Ecto neural progenitor cell (in vitro differentiated cells): ENCODE measurements at places on chromosomes 5 and 9.
A peak's percentile ranks its signal among the peaks of the same experiment; 100 is the strongest.

DNA sequence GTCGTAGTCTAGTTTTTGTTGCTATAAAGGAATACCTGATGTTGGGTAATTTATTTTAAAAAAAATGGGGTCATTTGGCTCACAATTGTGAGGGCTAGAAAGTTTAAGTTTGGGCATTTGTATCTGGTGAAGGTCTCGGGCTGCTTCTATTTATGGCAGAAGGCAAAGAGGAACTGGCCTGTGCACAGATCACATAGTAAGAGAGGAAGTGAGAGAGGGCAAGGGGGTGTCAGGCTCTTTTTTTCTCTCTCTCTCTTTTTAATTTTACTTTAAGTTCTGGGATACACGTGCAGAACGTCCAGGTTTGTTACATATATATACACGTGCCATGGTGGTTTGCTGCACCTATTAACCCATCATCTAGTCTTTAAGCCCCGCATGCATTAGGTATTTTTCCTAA is 453.3 kb downstream of the DIRAS2 start:
- no peak for DNase-seq

DNA sequence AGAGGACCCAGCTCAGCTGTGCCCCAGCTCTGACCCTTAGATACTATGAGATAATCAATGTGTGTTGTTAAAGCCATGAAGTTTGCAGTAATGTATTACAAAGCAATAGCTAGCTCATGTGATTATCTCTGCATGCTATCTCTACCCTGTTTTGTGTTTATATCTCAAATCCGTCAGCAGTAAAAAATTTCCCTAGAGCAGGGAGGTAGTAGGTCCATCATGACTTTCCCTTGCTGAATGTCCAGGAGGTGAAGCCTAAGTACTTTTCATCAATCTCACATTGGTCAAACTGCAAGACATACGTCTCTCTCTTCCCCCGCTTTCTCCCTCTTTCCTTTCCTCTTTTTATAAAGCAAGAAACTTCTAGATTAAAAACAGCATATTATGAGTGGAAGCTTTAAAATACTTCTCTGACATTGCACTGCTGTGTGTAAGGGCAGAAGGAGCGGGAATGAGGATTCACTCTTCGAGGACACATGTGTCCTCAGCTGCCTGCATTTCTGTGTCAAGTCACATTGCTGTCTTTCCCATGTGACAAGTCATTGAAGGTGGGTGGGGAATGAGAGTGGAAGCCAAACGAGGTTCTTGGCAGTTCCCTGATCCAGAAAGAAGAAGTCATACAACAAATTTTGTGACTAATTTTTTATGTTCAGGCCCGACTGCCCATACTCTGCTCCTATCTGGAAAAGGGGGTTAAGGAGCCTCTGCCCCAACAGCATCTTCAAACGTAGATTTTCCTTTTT is 93.1 kb upstream of the RETREG1 start:
- DNase-seq = no peak

GRCh38 chr5:115842089-115842935 is 577 bp downstream of the AP3S1 start:
- DNase-seq = peak; percentile 85

- no peak for DNase-seq
Measured at GRCh38 chr5:82812575-82812974, 264.6 kb downstream of the TMEM167A start.

GRCh38 chr9:96304230-96304629 is 2.3 kb upstream of the HSD17B3 start:
- no peak for DNase-seq

DNA sequence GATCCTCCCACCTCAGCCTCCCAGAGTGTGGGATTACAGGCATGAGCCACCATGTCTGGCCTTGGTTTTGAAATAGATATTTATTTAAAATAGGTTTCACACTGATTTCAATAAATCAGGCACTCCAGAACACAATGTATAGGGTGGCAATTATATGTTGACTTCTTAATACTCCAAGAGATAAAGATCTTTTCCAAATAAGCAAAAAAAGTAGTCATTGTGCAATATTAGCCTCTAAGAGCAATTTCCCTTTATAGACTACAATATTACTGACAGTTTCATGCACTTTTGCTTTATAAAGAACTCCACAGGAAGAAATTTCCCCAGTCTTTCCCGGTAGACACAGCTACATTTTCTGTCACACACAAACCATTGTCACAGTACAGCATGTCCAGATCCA is 23.4 kb upstream of the RUFY1 start:
- DNase-seq = no peak

GRCh38 chr9:113548221-113549041 is 84.9 kb downstream of the RGS3 start:
- DNase-seq = no peak

GRCh38 chr5:30103052-30103451 is 1090.4 kb upstream of the CDH6 start:
- no peak for DNase-seq

DNA sequence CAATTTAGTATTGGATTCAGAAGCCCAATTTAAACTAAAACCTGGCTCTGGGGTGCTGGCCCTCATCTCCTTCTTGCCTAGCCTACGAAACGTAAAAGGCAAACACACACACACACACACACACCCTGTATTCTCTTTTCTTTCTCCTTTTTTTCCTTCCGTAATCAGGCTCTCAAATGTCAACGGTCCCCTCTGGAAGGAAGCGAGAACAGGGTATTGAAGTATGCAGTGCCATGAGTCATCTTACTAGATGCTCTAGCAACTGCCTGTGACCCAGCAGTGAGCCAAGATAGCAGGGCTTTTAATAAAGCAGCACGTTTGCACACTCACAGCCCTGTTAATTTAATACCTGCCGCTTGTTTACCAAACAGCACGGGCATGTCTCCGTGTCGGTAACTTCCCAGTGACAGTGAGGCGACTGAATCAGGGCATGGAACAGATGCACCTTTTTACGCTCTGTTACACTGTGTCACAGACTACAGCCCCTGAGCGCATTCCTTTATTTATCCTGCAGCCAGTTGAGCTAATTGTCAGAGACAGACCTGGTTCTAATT is 243.8 kb downstream of the BNC2 start:
- peak; percentile 50 for DNase-seq

GRCh38 chr5:178271726-178272479 is 39.3 kb upstream of the PHYKPL start:
- no peak for DNase-seq

DNA sequence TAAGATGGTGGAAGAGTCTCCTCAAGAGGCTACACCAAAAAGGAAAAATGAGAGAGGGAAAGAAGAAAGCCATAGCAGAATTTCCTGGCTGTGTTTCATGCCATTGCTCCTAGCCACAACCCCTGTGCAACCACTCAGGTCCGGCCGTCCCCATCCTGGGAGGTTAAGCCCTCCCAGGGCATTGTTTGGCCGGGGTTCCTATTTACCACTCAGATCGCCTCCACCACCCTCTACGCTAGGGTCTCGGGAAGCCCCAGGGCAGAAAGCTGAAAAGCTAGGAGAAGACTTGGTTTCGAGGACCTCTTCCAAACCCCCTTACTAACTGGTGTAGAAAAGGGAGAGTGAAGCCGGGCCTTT is 715 bp downstream of the RC3H2 start:
- no peak for DNase-seq

GRCh38 chr9:2957656-2958200 is 113.8 kb upstream of the PUM3 start:
- DNase-seq = no peak

- peak; percentile 76 for DNase-seq
Measured at GRCh38 chr5:173328844-173329490, 753 bp upstream of the STC2 start.

DNA sequence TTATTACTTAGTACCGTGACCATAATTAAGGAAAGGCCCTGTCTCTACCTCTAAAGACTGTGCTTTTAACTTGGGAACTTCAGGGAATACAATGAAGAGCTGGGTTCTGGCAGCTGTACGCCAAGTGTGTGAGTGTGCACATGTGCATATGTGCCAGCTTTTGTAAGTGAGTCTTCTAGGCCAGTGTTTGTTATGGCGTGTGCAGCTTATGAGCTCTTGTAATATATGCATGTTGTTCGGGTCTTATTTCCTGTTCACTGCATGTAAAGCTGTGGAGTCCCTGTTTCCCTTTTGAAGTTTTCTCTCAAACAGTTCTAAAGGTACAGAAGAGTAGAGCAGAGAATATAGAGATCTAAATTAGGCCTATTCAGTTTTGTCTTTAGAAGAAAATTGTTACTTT is 30.5 kb downstream of the TGFBR1 start:
- no peak for DNase-seq

DNA sequence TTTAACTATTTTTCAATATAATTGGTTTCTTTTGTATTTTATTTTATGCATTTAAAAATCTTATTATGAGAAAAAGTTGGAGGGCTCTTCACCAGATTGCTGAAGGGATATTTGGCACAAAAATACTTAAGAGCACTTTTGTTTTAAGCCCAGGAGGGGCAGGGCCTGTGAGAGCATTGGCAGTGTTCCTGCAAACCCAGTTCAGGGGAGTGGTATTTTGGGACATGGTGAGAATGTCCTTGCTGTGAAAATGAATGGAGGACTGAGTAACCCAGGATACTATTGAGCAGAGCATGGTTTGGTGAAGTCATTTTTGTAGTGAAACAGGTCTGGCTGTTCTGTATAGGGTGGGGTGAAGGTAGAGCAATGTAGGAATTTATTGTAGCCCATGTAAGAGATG is 121.4 kb downstream of the KCTD16 start:
- no peak for DNase-seq

DNA sequence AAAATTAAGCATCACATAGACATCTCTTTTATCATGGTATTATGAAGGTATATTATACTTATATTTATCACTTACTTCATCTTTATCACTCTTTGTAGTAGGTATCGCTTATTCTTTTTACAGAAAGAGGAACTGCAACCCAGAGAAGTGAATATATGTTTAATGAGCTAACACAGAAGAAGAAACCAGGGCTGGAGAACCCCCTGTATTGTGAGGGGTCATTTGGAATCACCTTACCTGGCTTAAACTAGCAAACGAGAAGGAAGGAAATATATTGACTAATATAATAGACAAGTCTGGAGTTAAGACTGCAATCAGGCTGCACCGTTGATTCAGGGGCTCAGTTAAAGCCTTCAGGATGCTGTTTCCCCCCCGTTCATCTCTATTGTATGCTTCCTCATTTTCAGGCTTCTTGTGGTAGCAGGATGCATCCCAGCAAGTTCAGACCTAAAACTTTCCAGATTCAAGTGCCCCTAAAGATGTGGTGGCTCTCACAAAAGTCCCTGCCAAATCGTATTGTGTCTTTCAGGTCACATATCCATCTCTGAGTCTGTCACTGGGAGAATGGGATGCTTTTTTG is 146.4 kb downstream of the GCNT1 start:
- DNase-seq = no peak

DNA sequence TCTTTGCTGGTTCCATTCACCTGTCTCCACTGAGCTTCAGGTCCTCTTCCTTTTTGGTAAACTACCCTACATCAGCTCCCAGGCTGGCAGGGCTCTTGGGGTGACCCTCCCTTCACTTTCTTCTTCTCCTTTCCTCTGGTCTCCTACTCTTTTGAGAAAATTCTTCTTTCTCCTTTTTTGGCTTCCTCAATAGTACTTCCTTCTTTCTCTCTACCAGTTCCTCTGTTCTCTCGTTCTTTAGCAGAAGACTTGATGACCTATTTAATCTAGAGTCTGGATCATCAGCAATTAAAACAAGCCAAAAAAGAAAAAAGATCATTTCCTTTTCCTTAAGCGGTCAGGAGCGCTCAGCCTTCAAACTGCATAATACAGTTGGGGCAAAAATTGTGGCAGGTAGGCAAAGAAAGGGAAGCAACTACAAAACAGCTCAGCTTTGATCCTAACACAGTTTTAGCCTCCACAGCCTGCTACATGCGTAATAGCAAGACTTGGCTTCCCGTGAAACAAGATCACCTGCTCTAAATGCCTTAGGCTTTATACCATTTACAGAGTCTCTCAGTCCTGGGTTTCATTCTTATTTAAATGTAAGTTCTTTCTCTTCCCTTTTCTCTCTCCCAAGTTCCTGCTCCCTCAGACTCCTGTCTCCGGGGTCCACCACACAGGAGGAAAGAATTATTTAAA is 14.0 kb upstream of the GSN start:
- DNase-seq = no peak

DNA sequence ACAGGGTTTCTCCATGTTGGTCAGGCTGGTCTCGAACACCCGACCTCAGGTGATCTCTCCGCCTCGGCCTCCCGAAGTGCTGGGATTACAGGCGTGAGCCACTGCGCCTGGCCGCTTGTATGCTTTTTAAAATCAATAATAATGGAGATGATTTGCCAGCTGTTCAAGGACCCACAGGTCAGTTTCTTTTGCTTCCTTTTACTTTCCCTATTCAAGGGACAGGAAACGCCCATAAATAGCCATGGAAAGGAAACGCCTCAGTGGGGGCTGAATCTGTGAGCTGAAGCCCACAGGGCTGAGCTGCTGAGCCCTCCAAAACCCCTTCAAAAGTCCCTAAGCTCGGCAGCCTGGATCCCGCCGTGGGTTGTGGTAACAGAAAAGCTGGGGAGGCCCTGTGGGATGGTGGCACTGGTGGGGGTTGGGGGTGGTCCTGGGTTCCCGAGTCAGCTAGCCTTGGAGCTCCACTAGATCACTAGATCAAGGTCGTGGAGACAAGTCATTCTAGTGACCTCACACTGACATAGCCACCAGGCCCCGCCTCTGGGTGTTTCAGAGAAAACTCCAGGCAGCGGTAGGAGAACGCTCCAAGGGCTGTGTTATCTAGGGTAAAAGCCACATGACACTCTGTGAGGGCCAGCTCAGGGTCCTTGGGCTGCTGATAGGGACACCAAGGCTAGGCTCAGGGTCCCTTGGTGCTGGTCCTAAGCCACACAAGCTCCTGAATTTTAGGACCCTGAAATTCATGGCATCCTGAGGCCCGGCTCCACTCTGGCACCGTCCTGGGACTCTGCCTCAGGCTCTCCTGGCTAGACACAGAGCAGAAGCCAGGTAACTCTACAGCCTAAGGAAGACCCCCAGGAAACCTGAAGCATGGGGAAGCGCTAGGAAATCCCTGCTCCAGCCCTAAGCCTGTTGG is 18.0 kb upstream of the DUSP1 start:
- DNase-seq = no peak

DNA sequence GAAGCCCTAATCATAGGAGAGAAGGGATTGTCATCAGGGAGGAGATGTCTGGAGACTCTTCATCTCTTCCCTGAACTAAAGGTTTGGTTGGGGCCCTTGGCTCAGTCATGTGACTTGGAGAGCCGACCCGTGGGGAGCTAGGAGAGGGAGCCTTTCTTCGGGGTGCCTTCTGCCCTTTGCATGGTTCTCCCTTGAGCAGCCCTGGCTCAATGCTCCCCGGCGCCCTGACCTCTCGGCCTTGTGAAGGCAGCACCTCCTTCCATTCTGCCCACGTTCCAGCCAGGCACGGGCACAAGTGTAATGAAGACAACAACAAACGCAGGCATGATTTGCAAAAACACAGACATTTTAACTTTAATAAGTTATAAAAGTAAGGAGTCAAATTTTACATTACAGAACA is 50.4 kb downstream of the ZNF354C start:
- DNase-seq = no peak

GRCh38 chr5:103668281-103668680 is 105.7 kb upstream of the NUDT12 start:
- DNase-seq = no peak
